GM04504 (cell line): ENCODE measurements at places on chromosomes 7 and 10.
A peak's percentile ranks its signal among the peaks of the same experiment; 100 is the strongest.

DNA sequence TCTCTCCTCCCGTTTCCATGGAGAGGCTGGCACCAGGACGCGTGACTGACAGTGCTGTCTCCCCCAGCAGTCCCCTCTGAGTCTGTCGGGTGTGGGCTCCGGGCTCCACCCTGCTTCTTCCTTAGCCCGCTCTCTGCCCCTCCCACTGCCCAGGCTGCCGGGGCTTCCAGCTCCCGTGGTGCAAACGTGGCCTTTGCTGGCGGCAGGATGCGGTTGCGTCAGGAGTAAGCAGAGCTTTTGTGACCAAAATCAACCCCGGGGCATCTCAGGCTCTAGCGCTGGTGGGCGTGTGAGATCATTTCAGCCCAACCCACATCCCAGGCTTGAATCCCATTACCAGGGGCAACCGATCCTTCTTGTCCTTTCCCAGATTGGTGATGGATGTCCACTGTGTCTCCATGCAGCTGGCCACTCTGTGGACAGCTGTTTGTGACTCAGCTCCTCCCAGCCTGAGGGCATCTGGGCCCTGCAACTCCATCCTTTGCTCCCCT lies 28.2 kb downstream of the PTPRE start:
- no peak for DNase-seq

- no peak for DNase-seq
These were observed 93.5 kb downstream of the MCU start for GRCh38 chr10:72785409-72785808.

- no peak for DNase-seq
These were observed 99.6 kb downstream of the NPSR1 start for GRCh38 chr7:34757570-34758110.

DNA sequence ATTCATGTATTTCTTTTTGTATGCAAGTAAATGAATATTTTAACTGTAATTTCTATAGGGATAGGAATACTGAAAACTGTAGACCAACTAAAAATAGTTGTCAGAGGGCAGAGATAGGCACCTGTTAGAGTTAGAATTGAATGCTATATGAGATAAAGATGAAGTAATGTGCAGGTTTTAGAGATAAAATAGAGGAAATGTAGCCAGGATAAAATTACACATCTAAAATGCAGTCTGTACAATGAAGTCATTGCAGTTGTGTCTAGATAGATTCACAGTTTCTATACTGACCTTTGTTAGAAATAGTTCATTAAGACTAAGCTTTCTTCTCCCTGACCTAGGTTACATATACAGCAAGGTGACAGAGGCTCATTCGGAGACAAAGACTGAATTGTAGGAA lies 46.2 kb downstream of the SMNDC1 start:
- no peak for DNase-seq

DNA sequence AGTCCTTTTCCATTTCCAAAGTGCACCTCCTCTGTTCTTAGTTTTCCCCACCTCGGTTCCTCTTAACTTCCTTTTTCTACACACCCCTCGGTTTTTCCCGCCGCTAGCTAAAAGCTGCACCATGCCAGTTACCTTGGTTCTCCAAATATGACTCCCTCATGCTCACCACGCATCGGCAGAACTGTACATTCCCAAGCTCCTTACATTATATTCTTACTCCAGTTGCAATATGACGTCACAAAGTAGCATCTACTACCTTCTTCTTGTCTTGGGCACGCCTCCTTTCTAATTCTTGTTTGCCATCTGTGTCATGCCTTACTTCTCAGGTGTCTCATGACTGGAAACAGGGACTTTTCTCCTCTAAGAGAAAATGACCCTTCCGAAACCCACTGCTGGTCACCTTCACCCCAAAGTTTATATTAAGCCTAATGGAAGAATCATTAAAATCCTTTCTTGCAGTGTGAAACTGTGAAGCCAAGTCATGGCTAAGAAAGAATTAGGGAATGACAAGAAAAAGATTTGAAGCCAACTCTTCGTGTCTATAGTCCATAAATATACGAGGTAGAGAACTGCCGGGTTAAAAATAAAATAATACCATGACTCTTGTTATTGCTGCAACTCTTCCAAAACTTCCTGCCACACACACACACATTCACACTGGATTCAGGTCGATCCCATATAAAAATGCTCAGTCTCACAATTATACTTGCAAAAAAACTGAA lies 1.7 kb downstream of the ESYT2 start:
- DNase-seq: no peak

GRCh38 chr7:155734445-155734809 lies 77.8 kb downstream of the SHH start:
- no peak for DNase-seq

DNA sequence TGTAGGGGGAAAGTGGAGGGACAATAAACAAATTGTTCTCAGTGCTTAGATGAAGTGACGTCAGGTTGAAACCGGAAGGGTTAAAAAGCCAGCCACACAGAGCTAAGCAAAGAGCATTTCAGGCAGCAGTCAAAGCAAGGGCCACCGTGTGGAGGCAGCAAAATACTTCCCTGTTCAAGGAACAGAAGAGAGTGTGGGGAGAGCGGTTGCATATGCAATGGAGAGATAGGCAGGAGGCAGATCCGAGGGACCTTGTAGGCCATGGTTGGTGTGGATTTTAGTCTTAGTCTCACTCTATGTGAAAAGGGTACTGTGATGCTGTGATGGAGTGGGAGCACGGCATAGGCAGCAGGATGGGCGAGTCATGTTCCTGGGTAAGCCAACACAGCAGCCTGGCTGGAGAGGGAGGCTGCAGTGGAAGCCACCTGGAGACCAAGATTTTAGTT lies 3.8 kb upstream of the STN1 start:
- no peak for DNase-seq

GRCh38 chr7:133542209-133542780 lies 289.4 kb downstream of the EXOC4 start:
- DNase-seq: no peak

DNA sequence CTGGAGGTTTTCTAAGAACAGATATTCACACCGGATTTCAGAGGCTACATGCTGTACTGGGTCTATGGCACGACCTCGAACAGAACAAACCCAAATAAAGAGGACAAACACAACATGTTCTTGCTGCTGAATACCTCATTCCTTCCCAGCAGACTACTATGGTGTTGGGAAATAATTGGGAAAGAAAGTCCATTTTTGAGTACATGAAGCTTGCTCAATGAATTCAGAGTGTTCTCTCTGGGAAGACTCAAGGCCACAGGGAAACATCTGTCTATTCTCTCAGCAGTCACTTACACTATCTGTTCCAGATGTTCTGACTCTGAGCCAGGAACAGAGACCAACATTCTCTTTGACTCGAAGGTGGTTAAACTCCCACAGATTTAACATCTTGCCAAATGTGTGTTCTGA lies 30.9 kb downstream of the LAMB1 start:
- DNase-seq: peak; percentile 78

DNA sequence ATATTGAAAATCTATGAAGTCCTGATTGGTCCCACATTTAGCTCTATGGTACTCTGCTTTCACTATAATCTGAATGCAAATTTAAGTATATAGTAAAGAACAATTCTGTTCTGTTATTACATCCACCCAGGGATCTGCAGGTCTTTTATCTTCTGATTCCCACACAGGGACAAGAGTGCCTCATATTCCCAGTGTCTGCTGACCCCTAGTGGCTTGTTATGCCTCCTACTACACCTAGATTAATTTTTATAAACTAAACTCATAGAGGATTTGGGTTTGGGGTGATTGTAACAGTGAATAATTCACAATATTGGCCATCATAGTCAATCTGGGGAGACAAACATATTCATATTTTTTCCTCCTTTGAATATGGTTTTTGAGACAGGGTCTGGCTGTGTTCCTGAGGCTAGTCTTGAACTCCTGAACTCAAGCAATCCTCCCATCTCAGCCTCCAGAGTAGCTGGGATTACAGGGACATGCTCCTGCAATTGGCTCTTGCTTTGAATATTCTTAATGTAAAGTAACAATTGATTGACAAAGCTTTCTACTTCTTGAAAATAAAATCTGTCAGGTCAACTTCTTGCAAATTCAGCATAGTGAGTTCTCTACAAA lies 282.1 kb downstream of the KCND2 start:
- DNase-seq: peak; percentile 17

- DNase-seq: no peak
These were observed 213.0 kb downstream of the ABCA13 start for GRCh38 chr7:48384180-48384752.

- no peak for DNase-seq
These were observed 71.5 kb downstream of the AGMO start for GRCh38 chr7:15490291-15490690.

DNA sequence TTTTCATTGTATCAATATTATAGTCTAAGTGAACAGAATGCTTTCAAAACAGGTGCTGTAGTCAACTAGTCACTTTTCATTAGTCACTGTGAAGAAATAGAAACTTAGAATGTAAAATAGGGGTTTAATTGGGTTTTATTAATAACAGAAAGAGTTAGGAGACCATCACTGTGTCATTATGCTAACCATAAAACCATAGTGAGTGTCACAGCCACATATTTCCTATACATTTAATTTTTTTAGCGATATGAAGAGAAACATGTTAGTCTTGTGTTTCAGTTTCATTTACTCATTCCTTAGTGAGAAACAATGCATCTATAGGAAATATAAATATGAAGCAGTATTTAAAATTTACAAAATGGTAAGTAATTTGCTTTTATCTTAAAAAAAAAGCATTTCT lies 22.2 kb downstream of the SPAG6 start:
- DNase-seq: no peak

- no peak for DNase-seq
These were observed 422.8 kb downstream of the GLRX3 start for GRCh38 chr10:130558746-130559546.

DNA sequence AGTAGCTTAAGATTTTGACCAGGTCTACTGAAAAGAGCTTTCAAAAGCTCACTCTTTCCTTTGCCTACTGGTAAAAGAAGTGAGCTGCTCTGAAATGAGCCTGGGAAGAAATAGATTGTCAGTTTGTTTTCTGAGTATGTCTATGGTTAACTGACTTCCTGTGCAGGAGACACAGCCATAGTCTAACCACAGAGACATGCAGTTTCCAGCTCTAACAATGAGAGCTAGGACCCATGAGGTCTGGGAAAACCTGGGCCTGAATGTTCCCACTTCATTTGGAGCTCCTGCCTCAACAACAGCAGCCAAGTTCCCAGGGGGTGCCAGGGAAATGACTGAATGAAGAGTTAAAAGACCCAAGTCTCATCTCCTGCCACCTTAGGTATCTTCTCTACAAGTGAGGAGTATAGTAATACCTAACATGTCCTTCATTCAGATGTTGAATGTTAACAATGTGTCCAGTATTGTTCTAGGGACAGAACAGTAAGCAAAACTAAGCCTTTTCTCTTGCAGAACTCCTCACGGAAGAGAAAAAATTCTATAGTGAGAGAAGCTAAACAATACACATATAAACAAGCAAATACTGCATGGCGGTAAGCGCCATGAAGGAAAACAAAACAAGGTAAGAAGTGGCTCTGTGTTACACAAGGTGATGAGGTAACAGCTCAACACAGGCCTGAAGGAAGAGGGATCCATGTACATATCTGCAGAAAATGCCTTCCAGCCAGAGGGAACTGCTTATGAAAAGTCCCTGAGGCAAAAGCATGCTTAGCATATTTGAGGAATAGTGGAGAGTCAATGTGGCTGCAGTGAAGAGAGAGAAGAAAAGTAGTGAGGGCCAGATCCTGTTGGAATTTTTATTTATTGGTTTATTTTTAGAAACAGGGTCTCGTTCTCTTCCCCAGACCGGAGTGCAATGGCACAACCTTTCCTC lies 26.4 kb upstream of the ANKRD1 start:
- DNase-seq: no peak

- peak; percentile 97 for DNase-seq
These were observed 102.1 kb upstream of the MDFIC start for GRCh38 chr7:114819616-114820362.

GRCh38 chr7:30154111-30154587 lies 19.4 kb downstream of the MTURN start:
- no peak for DNase-seq

DNA sequence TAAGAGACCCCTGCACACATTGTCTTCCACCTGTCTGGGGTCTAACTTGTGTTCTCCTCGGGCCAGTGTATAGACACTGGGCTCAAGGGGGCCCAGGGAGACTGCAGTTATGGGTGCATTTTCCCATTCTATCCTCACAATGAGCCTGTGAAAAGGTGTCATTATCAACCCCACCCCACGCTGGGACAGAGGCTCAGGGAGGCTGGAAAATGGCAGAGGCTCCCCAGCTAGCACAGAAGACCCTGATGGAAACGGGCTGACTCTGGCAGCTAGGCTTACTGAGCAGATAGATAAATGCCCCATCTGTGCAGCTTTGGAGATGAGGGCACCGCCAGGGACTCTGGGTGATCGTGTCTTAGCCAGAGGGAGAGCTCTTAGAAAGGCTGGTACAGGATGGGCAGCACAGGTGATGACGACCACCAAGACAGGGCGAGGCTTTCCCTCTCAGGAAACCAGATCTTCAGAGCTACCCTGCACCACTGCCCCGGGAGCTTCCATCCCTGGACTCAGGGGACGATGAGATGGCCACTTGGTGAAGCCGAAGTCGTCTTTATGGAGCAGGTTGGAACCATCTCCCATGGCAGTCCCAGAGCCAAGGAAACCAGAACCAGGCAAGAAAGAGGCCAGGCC lies 58.2 kb upstream of the CHST15 start:
- DNase-seq: no peak

DNA sequence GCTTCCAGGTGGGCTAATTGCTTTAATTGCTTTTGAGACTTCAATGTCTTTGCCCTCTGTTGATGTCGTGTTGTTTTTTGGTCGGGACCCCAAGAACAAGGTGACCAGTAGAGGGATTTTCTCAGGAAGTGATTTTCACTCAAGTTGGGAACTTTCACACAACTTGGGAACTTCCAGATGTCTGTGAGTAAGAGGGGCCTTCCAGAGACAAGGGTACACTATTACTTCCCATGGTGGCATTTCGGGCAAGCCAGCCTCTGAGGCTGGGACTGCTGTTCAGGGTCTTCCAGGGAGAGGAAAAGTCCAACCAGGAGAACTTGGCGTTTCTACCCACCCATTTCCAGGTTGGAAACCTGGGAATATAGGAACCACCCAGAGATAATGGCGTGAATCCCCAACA lies 170.0 kb upstream of the CDCA7L start:
- no peak for DNase-seq

DNA sequence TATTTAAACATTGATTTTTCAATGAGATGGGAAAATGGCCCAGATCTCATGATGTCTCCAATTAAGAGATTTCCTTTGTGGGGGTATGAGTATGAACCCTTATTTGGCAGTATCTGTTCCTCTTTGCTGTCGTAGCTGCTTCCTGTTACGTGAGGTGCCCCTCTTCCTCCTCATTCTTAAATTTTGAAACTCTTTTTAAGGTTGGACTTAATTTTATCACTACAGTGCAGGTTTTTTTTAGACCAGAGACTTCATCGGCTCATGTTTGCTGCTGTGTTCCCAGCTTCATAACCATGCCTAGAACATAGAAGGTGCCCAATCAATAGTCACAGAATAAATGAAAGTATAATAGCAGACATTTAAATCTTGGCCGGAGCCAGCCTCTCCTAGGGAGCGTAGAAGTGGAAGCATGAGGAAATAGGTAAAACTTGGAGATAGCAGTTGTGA lies 2.4 kb downstream of the MIOS start:
- no peak for DNase-seq

DNA sequence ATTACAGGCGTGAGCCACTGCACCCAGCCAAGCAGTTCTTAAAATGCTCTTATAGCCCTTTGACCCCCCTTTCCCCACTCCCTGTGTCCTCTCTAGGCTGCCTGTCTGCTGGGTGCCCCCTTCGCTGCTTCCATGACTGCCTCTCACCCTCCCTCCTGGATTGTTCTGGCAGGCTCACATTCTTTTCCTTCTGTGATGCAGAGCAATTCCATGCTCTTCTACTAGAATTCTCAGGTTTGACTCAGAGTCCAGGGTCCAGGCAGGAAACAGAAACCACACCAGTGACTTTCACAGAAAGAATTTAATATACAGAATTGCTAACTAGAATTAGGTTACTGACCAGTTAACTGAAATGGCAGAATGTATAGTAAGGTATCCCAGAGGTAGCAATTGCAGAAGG lies 244.8 kb downstream of the BAMBI start:
- DNase-seq: no peak
